Metanephros (tissue), 2 donors: ENCODE measurements at places on chromosomes 11 and 22. TPM values are rescaled to one million over a fixed set of nuclear protein-coding genes. Genes with fewer than 3 reads are reported as not detected.

Gene USH1C
- 28.3 TPM for total RNA-seq

Gene PLEKHB1
- total RNA-seq, result 9.4 TPM

Gene CASP1
- total RNA-seq, result 6.2 TPM

Gene MAJIN
- 0.70 TPM for total RNA-seq

Gene MB
- 41.5 TPM for total RNA-seq

Gene ZNF280B
- total RNA-seq, result 2.0 TPM

Gene SEPTIN5
- total RNA-seq, result 39.4 TPM

Gene KCNJ11
- 17.0 TPM for total RNA-seq

Gene OR52H1
- total RNA-seq, result 2.3 TPM

Gene SEPTIN3
- 1.5 TPM for total RNA-seq

Gene B4GALNT4
- total RNA-seq, result 53.1 TPM

Gene FXYD6
- 54.7 TPM for total RNA-seq

Gene TTC38
- total RNA-seq, result 64.1 TPM

Gene RAG2
- total RNA-seq, result 0.58 TPM

Gene TECTA
- total RNA-seq, result 1.5 TPM

Gene OR6A2
- total RNA-seq, result 0.41 TPM

Gene CCDC89
- 3.7 TPM for total RNA-seq

Gene INS
- 0.35 TPM for total RNA-seq

Gene TRIM49
- total RNA-seq, result not detected

Gene NPAS4
- total RNA-seq, result 3.1 TPM

Gene SYCE3
- total RNA-seq, result 0.58 TPM

Gene A4GALT
- 22.6 TPM for total RNA-seq

Gene C11orf87
- 0.29 TPM for total RNA-seq

Gene OR5B21
- total RNA-seq, result 0.23 TPM

Gene NTM
- total RNA-seq, result 48.6 TPM

Gene JOSD1
- 41.7 TPM for total RNA-seq

Gene SLC22A25
- not detected for total RNA-seq

Gene SMIM38
- 0.99 TPM for total RNA-seq

Gene C2CD3
- total RNA-seq, result 26.4 TPM

Gene CYP2D6
- total RNA-seq, result 2.5 TPM

Gene PHLDA2
- total RNA-seq, result 6.2 TPM

Gene SMIM35
- not detected for total RNA-seq

Gene KCNC1
- 0.41 TPM for total RNA-seq

Gene MS4A3
- total RNA-seq, result 8.8 TPM

Gene ARHGAP42
- 33.8 TPM for total RNA-seq

Gene OR10A2
- total RNA-seq, result not detected

Gene C11orf42
- not detected for total RNA-seq

Gene BLID
- total RNA-seq, result 2.0 TPM

Gene ACR
- 0.18 TPM for total RNA-seq

Gene LARGE2
- 14.3 TPM for total RNA-seq

Gene CHID1
- 55.0 TPM for total RNA-seq

Gene TPBGL
- total RNA-seq, result 0.06 TPM

Gene TPH1
- total RNA-seq, result 0.47 TPM

Gene TIMP3
- total RNA-seq, result 122 TPM

Gene MS4A12
- not detected for total RNA-seq

Gene LRRC10B
- 3.4 TPM for total RNA-seq
